Activated CD4-positive, alpha-beta T cell treated with anti-CD3 and anti-CD28 coated beads, Interleukin-2, amount 10 ng/mL, durations not matched to agents 24 days and 14 days (primary cell): ENCODE measurements at places on chromosomes 4 and X. TPM values are rescaled to one million over a fixed set of nuclear protein-coding genes. Genes with fewer than 3 reads are reported as not detected.

GRCh38 chr4:3343358-3343757 is 50.5 kb downstream of the RGS12 start:
- DNase-seq: peak; percentile 30

GRCh38 chr4:52266537-52267137 is 215.5 kb downstream of the SPATA18 start:
- no peak for DNase-seq

DNA sequence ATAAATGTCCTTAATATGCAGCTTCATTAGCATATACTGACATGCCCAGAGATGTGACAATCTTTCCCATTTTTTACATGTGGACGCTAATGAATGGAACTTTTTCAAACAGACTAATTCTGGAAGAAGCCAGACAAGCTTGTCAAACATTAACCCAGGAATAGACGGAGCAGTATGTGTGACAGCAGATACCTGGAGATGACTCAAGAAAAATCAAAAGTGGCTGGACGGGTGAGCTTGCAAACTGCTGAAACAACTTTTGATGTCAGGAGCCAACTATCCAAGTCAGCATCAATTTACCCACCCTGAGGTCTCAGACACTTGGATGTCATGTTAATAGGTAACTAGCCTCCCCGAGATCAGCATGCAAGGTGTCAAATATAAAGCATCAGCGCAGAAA is 183.0 kb downstream of the PACRGL start:
- no peak for DNase-seq

DNA sequence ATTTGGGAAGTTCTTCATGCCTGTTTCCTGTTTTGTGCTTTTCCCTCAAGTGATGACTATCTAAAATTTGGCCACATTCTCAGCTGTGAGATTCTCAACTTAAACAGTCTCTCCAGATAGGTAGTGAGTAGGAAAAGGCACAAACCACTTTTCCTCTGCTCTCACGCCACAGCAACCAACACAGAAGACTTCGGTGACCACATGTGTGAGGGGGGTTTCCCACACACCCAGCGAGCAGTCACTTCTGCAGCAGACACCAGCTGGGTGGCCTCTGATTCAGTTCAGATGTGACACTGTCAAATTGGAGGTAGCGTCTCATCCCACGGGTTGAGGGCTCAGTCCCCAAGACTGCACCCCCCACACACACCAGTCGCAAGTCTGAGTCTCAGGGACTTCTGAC is 25.1 kb upstream of the CLDN34 start:
- peak; percentile 83 for DNase-seq

GRCh38 chr4:80228460-80228859 is 31.2 kb downstream of the PRDM8 start:
- no peak for DNase-seq

- DNase-seq: no peak
Measured at GRCh38 chr4:7841071-7841470, 98.6 kb downstream of the AFAP1 start.

GRCh38 chrX:39536211-39536610 is 561.5 kb downstream of the BCOR start:
- no peak for DNase-seq

GRCh38 chrX:84047339-84047738 is 140.7 kb downstream of the RPS6KA6 start:
- DNase-seq: no peak

The BMPR1B gene
- total RNA-seq: not detected in 2 replicates

The USP51 gene
- total RNA-seq: 1.5 and 2.6 TPM in 2 replicates

The ARMCX2 gene
- total RNA-seq: 5.2 and 5.6 TPM in 2 replicates
